Activated naive CD8-positive, alpha-beta T cell treated with anti-CD3 and anti-CD28 coated beads, Interleukin-2, amount 10 ng/mL, durations not matched to agents 7 days and 5 days (primary cell): ENCODE measurements at places on chromosomes 4 and X.

GRCh38 chr4:148443512-148444295, 1.5 kb upstream of the NR3C2 start:
- H3K36me3 ChIP-seq: no peaks in the 10 kb centered on the region
- peak overlapping the region; percentile 99 for H3K4me3 ChIP-seq
- H3K27me3 ChIP-seq: peaks cover 5% of the 10 kb centered on the region
- peak; percentile 68 for DNase-seq
- peak overlapping the region; percentile 92 for H3K27ac ChIP-seq

DNA sequence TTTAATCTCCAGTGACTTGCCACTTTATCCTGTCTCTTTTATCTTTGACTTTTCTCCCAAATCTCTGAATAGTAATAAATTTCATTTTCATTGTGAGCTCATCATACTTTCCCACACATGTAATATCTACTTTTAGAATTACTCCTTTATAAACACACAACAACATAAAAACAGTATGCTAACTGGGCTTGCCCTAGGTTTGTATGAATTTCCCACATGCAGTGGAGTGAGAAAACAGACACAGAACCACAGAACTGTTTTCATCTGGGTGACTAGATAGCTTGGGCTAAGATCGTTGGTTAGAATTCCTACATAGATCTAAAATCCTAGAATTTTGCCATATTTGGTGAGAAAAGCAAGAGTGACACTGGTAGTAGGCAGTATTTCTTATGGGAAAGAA, 409.5 kb downstream of the SPRY1 start:
- H3K36me3 ChIP-seq: no peaks in the 10 kb centered on the region
- H3K4me3 ChIP-seq: no peak overlapping the region
- H3K4me1 ChIP-seq: no peaks in the 10 kb centered on the region
- DNase-seq: no peak
- H3K27me3 ChIP-seq: peaks cover 13% of the 10 kb centered on the region

DNA sequence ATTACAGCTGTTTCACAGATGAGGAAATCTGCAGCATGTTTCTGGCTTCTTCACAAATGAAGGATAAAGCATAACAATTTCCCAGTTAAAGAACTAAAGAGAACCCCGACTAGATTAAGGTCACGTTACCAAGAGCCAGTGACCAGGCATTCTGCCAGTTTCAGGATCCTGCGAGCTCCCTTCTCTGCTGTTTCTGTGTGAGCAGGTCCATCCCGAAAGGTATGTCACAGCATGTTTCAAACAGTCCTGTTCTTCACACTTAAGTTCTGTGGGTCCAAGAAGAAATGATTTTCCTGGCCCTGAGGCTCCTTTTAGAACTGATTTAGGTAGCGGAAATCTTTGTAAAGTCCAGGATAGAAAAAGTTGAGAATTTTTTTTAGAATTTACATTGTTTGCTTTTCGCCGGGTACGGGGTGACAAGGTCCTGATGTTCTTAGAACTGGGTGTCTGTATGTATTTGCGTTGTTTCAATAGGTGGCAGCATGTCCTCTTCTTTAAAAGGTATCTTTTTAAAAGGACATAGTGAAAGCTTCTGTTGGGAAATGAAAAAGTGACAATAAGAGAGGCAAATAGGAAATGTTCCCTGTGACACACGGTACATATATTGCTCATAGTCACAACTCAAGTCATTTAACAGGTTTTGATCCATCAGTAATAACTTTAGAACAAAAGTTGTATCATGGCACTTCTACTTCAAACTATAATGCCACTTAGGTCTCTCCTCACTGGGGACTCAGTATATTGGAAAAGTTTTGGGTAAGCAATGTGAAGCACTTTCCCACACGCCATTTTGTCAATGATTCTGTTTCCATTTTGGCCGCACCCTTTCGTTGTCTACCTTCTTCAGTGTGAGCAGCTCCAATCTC, 18.4 kb downstream of the IL21 start:
- no peaks in the 10 kb centered on the region for H3K36me3 ChIP-seq
- no peak for DNase-seq
- no peak overlapping the region for H3K4me3 ChIP-seq
- H3K27ac ChIP-seq: no peak overlapping the region

GRCh38 chrX:53474707-53475106, 40.5 kb upstream of the HSD17B10 start:
- no peaks in the 10 kb centered on the region for H3K4me1 ChIP-seq
- H3K4me3 ChIP-seq: no peak overlapping the region
- peaks cover 4% of the 10 kb centered on the region for H3K27me3 ChIP-seq
- no peaks in the 10 kb centered on the region for H3K36me3 ChIP-seq
- DNase-seq: no peak
- H3K27ac ChIP-seq: no peak overlapping the region

- no peak for DNase-seq
- H3K4me1 ChIP-seq: peaks cover 24% of the 10 kb centered on the region
- no peaks in the 10 kb centered on the region for H3K36me3 ChIP-seq
- peaks cover 1% of the 10 kb centered on the region for H3K27me3 ChIP-seq
Observed at GRCh38 chrX:30822764-30823163, 66.3 kb downstream of the TAB3 start.

DNA sequence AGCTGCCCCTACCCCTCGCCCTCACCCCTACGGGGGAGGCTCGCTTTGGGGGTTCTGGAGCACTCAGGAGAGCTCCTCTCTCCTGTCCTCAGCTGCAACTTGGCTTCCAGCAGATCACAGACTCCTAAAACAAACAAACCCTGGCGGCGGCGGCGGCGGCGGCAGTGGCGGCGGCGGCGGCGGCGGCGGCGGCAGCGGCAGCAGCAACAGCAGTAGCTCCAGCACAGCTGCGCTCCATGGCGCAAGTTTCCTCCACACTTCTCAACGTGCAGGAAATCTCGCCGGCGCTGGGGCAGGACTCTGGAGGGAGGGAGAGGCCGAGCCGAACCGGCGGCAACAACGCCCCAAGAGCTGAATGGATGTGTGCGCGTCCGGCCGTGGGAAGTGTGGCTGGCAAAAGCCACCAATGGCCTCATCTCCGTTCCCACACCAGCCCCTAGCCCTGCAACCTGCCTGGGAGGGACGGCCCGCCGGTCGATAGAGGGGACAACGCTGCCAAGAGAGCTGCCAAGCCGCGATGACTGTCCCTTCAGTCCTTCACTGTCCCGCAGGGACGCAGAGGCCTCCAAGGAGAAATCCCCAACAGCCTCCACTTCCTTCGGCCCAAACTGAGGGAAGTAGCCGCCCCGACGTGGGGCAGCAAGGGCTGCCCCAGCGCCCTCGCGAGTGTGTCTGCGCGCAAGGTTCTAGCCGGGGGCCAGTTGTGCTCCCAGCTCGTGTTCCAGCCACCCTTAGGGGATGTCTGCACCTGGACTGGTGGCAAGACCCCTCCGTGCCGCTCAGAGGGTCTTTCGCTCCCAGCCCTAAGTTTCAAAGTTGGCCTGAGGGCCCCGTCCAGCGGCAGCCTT, 775 bp downstream of the SHROOM4 start:
- H3K27ac ChIP-seq: no peak overlapping the region
- no peak for DNase-seq
- H3K36me3 ChIP-seq: no peaks in the 10 kb centered on the region
- peaks cover 34% of the 10 kb centered on the region for H3K27me3 ChIP-seq
- H3K4me3 ChIP-seq: no peak overlapping the region

- H3K36me3 ChIP-seq: peaks cover 3% of the 10 kb centered on the region
- no peak overlapping the region for H3K4me3 ChIP-seq
- H3K4me1 ChIP-seq: peaks cover 13% of the 10 kb centered on the region
- no peak for DNase-seq
- no peak overlapping the region for H3K27ac ChIP-seq
- peaks cover 4% of the 10 kb centered on the region for H3K27me3 ChIP-seq
Observed at GRCh38 chr4:7900334-7900909, 39.2 kb downstream of the AFAP1 start.

DNA sequence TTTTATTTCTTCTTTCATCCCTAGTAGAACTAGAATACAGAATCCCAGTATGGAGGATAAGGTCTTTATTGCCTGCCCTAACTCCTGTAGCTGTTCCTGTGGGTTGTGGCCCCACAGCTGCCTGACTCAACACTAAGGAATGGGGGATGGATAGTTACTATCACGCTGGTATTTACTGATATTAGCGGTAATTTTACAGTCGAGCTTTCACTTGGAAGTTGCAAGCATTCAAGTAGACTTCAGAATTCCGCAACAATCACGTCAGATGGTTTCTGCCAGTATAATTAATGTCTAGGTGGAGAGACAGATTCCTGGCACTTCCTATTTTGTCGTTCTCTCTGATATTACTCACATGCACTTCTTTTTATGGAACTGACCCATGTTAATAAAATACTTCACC, 489.8 kb downstream of the PABPC4L start:
- H3K4me1 ChIP-seq: no peaks in the 10 kb centered on the region
- H3K4me3 ChIP-seq: no peak overlapping the region
- DNase-seq: no peak
- H3K36me3 ChIP-seq: no peaks in the 10 kb centered on the region
- H3K27ac ChIP-seq: no peak overlapping the region

DNA sequence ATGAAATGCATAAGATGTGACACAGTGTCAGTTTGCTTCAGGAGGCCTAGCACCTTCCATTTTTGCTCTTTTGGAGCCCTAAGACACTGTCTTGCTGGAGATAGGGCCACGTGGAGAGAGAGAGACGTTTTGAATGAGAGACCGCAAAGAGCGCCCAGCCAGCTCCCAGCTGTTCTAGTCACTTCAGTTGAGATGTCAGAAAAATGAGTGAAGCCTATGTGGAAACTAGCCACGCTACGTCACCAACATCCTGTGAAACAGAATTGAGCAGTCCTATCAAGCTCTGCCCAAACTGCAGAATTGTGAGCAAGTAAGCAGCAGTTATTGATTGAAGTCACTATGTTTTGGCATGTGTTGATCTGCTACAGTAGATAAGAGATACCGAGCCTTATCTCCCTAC, 13.1 kb downstream of the GPR82 start:
- peak overlapping the region; percentile 47 for H3K4me3 ChIP-seq
- no peak for DNase-seq
- peaks cover 3% of the 10 kb centered on the region for H3K36me3 ChIP-seq
- H3K27ac ChIP-seq: peak overlapping the region; percentile 83
- H3K4me1 ChIP-seq: peaks cover 26% of the 10 kb centered on the region

- no peak overlapping the region for H3K27ac ChIP-seq
- no peak overlapping the region for H3K4me3 ChIP-seq
- no peaks in the 10 kb centered on the region for H3K4me1 ChIP-seq
Observed at GRCh38 chr4:114088481-114088880, 109.0 kb upstream of the ARSJ start.

DNA sequence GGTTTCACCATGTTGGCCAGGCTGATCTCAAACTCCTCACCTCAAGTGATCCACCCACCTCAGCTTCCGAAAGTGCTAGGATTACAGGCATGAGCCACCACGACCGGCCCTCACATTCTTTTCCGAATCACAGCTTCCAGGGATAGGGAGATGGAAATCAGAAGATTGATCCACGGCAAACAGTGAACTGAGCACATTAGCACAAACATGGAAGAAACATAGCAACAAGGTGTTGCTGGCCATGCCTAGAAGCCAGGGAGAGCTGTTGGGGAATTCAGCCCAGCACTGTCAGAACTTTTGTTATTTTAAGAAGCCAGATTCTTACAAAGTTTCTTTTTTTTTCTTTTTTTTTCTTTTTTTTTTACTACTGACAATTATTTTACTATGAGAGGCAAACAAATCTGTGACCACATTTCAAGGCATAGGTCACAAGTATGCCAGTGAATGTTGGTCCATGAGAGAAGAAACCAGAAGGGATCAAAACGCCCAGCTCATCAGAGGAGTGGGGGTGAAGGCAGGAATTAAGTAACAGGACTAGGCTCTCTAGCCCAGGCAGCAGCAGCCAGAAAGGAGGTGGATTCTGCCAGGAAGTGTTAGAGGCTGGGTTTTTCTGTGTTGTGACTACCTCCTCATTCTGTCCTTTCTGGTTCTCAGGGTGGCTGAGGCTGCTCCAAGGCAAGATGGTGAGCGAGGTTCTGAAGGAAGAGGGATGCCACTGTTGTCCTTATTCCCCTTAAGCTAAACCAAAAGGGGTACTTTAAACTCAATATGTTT, 44.1 kb downstream of the TEC start:
- H3K4me3 ChIP-seq: no peak overlapping the region
- H3K36me3 ChIP-seq: peaks cover 23% of the 10 kb centered on the region
- H3K4me1 ChIP-seq: peaks cover 11% of the 10 kb centered on the region
- no peak for DNase-seq

- peaks cover under 1% of the 10 kb centered on the region for H3K27me3 ChIP-seq
- no peak for DNase-seq
- no peaks in the 10 kb centered on the region for H3K4me1 ChIP-seq
- no peak overlapping the region for H3K27ac ChIP-seq
Observed at GRCh38 chr4:85773372-85773771, 298.4 kb downstream of the ARHGAP24 start.

- no peaks in the 10 kb centered on the region for H3K27me3 ChIP-seq
- H3K27ac ChIP-seq: peak overlapping the region; percentile 71
- H3K36me3 ChIP-seq: no peaks in the 10 kb centered on the region
- peak; percentile 50 for DNase-seq
- H3K4me3 ChIP-seq: peak overlapping the region; percentile 59
- peaks cover 74% of the 10 kb centered on the region for H3K4me1 ChIP-seq
Observed at GRCh38 chr4:123415977-123416376, 19.4 kb downstream of the SPRY1 start.

DNA sequence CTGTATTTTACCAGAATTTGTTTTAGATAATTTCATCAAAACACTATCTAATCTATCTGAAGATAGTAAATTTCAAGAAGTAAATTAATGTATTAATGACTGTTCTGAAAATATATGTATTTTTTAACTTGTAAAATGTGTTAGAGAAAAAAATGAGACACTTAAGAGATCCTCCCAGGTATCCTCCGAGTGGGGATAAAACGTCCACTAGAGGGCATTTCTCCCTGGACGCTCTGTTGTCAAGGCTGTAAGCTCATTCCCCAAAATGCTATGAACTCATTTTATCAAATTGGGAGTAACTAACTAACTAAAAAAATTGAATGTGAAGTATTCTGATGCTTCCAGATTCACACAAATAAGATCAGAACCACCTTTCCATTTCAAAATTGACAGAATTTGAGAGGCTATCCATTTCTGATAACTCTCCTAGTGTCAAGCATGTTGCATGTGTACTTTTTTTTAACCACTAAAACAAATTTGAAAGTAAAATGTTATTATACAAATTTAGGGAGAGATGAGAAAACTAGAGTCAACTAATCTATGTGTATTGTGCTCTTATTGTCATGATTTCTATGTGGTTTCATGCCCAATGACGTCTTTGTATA, 337.3 kb upstream of the HS3ST1 start:
- no peaks in the 10 kb centered on the region for H3K4me1 ChIP-seq
- no peak for DNase-seq

GRCh38 chr4:23888421-23889319, 1.2 kb downstream of the PPARGC1A start:
- no peak overlapping the region for H3K4me3 ChIP-seq
- peaks cover 6% of the 10 kb centered on the region for H3K27me3 ChIP-seq
- no peaks in the 10 kb centered on the region for H3K36me3 ChIP-seq
- no peak for DNase-seq
- no peak overlapping the region for H3K27ac ChIP-seq
- peaks cover 4% of the 10 kb centered on the region for H3K4me1 ChIP-seq
